ENCODE measurements at places on chromosomes 11 and 22. TPM values are rescaled to one million over a fixed set of nuclear protein-coding genes. Genes with fewer than 3 reads are reported as not detected.

DNA sequence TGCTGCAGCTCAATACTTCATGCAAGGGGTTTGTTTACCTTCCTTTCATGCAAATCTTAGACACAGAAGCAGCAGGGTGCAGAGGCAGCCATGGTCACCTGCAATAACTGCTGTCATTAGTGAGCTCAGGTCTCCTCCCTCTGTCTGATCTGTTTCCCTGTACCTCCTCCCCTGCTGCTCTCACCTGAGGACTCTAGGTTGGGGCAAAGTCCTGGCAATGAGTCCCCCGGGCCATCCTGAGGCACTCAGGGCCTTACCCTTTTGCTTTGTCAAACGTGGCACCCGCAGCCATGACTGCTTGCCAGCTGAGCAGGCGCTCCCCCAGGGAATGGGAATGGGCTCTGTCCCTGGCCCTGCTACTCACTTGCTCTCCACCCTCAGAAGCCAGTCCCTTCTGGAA, 3.9 kb downstream of the LRRC10B start:
- DNase-seq, result no peak

GRCh38 chr22:38112381-38112780, 1.9 kb upstream of the BAIAP2L2 start:
- no peak for DNase-seq

DNA sequence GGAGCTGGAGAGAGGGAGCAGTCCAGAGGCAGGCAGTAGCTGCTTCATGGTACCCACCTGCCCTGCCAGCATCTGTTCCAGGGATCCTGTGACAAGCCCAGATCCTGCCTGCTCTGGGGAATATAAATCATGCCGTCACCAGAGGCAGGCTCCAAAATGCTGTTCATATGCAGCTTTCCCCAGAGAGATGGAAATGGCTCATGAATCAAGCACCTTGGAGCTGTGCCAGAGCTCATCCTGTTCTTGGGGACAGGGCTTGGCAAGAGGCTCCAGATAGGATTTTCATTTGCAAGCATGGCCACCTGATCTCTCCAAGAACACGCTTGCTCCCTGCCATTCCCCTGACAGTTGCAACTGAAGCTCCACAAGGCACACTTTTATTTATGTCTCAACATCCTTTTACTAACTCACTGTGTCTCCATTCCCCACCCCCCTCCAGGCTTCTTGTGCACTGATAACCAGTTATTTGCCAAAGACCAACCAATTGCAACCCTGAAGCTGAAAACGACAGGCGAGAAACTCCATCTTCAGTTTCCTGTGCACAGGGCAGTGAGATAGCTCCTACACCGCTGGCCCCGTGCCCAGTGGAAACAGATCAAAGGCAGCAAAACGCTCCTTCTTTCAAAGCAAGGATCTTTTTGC, 115.8 kb upstream of the PITPNB start:
- DNase-seq, result peak; percentile 62

DNA sequence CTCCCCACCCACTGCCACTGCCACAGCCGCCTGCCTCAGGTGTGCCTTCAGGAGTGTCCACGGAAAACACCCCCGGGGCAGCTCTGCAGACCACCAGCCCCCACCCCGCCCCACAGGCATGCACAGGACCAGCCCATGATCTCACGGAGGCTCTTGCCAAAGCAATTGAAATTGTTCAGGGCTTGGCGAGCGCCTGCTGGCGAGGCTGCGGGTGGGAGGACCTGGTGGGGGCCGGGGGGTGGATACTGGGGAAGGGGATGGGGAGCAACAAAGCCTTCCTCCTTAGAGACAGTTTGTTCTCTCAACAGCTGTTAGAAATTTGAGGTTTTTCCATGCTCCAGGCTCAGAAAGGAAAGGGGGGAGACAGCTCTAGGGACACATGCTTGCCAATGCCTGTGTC, 274.7 kb downstream of the MN1 start:
- DNase-seq, result no peak

DNA sequence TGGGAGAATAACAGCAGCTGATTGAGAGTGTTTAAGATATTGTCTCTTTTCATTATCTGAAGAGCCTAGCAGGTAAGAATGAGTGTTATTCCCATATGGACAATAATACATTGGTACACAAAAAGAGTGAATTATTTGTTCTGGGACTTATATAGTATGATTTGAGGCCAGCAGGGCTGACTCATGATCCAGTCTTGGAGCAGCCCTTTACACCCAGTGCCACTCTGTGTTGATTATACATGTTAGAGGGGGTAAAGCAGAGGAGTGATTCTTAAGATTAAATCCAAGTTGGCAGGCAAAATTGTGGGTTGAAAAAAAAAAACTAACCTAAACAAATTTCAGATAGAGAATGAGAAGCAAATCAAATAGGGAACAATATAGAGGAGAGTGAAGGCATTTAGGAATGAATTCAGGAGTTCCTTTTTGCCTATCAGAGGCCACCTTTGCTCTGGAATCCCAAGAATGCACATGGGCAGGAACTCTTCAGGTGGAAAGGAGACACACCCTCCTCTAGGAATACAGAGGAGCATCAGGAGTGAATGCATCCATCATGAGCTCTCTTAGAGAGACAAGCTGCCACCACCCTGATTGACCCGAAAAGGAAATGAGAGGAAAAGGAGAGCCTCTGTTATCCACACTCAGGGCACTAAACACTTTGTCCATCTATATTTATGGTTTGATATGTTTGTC, 19.2 kb upstream of the MRGPRX1 start:
- DNase-seq, result no peak

GRCh38 chr11:35317253-35317652, 102.1 kb downstream of the SLC1A2 start:
- DNase-seq, result no peak

GRCh38 chr22:27424319-27424718, 377.2 kb downstream of the MN1 start:
- peak; percentile 59 for DNase-seq

- DNase-seq, result no peak
Measured at GRCh38 chr11:78694152-78694551, 119.5 kb upstream of the NARS2 start.

GRCh38 chr22:37499027-37499707, 13.0 kb upstream of the MFNG start:
- no peak for DNase-seq

- DNase-seq, result no peak
Measured at GRCh38 chr11:102837646-102838045, 5.8 kb downstream of the MMP3 start.

- DNase-seq, result no peak
Measured at GRCh38 chr11:64348383-64349024, 8.5 kb downstream of the CCDC88B start.

- no peak for DNase-seq
Measured at GRCh38 chr22:30773919-30774318, 79.2 kb downstream of the OSBP2 start.

DNA sequence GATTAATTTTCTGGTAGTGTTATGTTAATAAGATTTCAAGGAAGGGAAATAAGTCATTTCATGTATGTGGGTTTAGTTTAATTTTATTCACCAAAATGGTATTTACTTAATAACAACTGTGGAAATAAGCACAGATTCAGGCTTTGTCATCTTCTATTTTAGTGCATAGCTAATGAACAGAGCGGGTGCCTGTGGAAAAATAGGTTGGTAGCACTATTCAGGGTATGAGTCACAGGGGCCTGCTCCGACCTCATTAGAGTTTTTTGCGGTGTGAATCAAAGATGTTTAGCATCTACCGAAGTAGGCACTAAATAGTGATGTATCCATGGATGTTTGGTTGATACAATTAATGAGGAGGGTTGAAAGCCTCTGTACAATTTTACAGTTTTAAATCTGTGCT, 78.2 kb downstream of the FAT3 start:
- DNase-seq, result peak; percentile 77

DNA sequence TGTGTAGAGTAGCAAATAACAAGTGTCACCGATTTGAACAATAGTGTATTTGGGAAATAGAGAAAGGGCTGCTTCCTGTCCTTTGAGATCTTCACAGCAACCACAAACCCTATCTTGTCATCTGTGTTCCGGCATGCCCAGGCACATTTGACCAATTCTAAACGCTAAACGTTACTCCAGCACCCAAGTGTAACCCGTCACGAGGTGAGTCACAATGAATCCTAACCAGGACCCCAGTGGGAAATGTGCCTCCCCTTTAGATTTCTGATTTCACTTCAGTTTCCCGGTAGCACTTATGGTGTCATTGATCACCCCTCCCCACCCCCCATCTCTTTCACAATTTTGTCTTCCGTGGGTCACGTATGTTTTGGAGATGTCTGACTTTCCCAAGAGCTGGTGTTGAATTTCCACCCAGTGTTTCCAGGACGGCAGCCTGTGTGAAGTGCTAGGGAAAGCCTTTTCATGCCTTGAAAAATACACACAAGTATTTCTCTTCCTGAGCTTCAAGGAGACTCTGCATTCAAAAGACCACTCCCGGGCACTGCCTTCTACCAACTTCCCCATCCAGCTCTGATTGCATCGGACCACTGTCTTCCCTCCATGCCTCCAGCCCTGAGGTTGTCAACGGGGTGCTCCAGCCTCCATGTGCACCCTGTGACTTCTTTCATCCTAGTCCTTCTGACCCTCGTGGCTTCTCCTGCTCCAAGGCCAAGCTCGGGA, 10.5 kb upstream of the C11orf24 start:
- DNase-seq, result no peak

DNA sequence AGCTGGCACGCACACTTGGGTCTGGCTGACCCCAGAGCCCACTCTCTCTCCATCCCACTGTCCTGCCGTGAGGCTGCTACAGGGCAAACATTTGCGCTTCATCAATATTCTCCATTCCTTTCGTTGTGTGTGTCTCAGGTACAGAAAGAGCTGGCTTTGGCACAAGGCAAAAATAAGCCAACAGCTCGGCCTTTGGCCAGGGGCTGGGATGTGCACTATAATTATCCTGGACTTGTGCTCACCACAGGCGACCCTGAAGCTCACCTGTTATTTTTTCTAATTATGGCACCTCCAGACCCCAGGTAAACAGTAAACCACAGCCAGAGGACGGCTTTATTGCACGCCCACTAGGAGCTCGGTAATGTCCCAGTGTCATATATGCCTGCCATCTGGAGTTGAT, 10.9 kb downstream of the ZMAT5 start:
- no peak for DNase-seq

The MPEG1 gene
- not detected for total RNA-seq

The KCTD14 gene
- 0.63 TPM for total RNA-seq

The CCDC85B gene
- 143 TPM for total RNA-seq

The ANO9 gene
- not detected for total RNA-seq

The FGF3 gene
- total RNA-seq, result not detected

The OR52R1 gene
- total RNA-seq, result not detected

The MUC5AC gene
- total RNA-seq, result not detected

The OR5M10 gene
- not detected for total RNA-seq

The UCP3 gene
- 0.11 TPM for total RNA-seq
